NCI-H1417 treated with DMSO at 0.1 percent for 48 hours (cell line): ENCODE measurements at places on chromosomes 5 and 9.

DNA sequence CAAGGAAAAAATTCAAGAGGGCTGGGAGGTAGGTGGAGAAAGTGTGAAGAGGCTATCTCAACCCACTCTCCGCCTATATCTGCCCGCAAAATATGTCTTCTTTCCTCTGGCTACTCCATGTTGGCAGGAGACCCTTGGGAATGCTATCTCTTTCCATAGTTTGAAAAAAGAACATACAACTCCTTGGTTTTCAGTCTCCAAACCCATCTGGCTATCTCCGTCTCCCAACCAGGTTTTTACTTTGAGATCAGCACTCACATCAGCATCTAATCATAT is 109.9 kb upstream of the IFNE start:
- DNase-seq = no peak

GRCh38 chr5:150789450-150789849 is 10.9 kb downstream of the SMIM3 start:
- no peak for DNase-seq

GRCh38 chr5:39409033-39409432 is 15.7 kb downstream of the DAB2 start:
- DNase-seq = no peak

GRCh38 chr5:167305591-167306213 is 985.7 kb upstream of the WWC1 start:
- DNase-seq = no peak

DNA sequence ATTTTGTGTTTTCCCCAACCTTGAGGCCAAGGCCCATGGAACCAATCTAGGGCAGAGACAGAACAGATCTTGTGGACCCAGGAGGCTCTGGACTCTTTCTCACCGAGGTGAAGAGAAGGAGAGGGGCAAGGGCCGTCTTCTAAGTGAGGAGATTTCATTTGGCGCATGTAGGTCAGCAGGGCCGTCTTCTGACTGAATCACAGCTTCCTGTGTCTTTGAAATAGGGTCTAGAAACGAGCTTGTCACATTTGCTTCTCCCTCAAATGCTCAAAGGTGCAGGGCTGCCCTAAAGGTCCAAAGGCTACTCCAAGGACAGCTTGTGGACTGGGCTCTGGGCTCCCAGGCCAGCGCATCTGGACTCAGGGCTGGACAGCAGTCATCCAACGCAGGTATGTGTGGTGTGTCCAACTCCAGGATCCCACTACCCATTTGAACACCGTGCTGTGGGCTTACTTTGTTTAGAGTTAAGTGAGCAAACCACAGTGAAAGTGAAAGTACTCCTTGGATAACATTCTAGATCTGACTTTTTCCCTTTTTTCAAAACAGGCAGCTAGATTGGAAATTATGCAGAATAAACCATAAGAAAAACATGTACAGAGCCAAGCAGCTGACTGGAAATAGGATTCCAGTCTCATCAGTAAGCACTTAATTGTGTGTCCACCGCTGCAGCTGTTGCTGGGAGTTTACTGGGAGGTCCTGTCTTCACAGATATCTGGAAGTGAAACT is 357.0 kb downstream of the GADD45G start:
- no peak for DNase-seq

GRCh38 chr5:92494508-92494907 is 1086.5 kb downstream of the NR2F1-AS1 start:
- no peak for DNase-seq

DNA sequence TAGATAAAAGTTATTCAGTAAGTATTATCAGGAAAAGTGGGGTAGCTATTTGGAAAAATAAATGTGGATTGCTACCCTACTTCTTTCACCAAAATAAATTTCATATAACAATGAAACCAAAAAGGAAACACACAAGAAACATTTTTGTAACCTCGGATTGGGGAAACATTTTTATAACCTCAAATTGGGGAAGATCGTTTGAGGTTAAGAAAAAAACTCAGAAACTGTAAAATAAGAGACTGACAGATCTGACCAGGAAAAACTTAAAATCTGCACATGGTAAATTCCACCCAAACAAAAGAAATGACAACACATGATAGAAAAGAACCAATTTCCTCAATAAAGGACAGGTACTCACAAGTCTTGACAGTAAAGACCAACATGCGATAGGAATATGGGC is 13.5 kb downstream of the EFCAB9 start:
- DNase-seq = no peak

DNA sequence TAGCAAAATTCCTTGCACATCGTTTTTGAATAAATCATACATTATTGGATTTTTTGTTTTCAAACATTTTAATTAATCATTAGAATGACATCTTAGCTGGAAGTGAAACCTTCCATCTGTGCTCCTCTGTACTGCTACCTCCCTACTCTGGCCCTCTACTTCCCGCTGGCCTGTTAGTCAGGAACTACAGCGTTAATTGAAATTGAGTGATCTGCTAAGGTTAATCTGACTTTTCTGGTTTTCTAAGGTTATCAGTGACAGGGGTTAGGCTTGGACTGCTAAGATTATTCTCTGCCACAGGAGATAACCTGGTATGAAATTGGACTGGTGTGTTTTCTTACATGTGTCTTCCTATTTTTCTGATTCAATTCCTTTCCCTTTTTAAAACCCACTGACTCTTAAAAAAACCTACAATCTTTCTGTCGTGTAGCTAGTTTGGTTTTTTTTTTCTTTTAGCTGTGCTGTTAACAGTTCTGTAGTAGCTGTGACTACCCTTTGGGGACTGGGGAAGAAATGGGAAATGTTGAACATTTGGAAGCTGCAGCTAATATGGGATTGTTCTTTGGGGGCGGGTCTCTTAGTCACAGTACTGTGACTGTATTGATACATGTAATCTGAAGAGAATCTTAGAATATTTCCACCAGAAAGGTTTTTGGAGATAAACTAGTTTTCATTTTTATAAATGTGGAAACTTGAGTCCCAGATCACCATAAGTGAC is 4.6 kb downstream of the KIF2A start:
- DNase-seq = no peak

GRCh38 chr5:110727025-110727314 is 499 bp upstream of the TMEM232 start:
- DNase-seq = no peak

DNA sequence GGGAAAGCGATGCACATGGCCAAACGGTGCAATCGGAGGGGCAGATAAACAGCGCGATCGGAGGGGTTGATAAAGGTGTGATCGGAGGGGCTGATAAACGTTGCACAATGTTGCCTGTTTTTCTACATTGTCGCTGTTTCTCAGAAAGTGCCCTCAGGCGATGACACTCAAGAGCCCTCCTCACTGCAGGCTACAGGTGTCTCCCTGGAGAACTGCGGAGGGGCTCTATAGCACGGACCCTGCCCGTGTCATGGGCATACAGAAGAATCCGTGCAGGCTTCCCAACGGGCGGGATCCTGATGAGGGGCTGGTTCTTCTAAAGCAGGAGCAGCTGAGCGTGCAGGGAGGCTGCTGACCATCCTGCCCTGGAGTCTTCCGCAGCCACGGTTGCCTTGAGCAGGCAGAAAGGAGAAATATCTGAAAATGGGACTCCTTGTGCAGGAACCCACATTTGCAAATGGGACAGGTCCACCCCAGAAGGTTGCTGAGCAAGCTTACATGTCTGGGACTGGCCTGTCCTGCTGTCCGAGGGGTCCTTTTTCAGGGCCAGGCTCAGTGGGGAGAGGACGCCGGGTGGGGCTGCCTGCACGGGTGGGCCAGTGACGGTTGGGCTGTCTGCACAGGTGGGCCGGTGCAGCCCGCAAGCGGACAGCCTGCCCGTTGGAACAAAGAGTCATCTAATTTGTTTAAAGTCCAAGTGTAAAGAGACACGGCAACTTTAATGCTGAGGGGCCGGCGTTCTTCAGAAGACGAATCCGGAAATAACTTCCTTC is 25.1 kb upstream of the LPCAT1 start:
- no peak for DNase-seq

DNA sequence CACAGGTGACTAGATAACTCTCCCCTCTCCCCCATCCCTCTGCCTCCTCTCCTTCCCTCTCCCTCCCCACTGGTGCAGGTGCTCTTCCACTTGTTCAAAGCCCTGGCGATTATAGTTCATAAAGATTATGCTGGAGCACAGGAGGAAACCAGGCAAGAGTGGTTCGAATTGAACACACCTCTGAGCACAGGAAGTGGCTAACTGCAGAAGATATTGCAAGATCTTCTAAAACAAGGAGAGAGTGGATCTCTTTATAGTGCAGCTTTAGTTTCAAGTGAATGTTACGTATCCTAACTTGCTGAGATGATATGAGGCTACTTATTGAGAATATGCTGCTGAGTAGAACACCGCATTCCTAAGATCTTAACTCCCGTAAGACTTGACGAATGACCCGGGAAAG is 178.4 kb downstream of the GOLPH3 start:
- DNase-seq = no peak

DNA sequence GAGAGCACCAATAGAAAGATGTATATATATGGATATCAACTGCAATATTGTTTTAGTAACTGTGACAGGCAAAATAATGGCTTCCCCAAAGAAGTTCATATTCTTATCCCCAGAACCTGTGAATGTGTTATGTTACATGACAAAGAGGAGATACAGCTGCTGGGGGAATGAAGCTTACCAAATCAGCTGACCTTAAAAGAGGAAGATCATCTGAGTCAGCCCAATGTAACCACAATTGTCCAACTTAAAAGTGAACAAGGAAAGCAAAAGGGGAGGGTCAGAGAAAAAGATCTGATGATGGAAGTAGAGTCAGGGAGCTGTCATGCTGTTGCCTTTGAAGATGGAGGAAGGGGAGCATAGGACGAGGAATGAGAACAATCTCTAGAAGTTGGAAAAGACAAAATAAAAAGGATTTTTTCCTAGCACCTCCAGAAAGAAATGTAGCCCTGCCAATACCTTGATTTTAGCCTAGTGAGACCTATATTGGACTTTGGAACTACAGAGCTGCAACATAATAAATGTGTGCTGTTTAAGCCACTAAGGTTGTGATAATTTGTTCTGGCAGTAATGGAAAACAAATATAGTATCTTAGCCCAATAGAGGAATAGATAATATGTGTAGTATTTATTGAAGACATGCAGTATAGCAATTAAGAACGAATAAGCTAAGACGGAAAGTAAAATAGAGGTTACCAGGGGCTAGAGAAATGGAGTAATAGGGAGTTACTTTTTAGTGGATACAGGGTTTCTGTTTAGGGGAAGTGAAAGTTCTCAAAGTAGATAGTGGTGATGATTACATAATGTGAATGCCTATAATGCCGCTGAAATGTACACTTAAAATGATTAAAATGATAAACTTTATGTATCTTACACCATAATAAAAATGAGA is 115.9 kb downstream of the PIK3R1 start:
- DNase-seq = no peak

DNA sequence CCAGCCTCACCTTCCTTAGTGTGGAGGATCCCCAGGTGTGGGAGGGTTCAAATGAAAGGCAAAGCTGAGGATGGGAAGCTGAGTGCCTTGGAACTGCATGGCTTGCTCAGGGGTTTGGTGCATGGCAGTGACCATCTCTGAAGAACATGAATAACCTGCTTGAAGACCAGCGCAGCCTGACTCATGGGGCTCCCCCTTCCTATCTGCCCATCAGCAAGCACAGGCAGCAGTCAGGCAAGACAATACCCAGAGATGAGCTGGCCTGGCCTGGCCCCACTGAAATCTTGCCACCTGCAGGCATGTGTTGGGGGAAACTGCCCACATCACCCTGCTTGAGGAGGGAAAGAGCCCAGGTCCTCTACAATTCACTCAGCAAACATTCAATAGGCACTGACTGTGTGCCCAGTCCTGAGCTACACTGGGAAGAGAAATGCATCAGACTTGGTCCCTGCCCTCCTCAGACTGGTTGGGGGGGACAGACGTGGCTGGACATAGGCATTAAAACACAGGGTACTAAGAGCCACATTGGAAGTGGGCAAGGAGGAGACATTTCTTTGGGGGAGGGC is 105.0 kb upstream of the ALDH1B1 start:
- no peak for DNase-seq

DNA sequence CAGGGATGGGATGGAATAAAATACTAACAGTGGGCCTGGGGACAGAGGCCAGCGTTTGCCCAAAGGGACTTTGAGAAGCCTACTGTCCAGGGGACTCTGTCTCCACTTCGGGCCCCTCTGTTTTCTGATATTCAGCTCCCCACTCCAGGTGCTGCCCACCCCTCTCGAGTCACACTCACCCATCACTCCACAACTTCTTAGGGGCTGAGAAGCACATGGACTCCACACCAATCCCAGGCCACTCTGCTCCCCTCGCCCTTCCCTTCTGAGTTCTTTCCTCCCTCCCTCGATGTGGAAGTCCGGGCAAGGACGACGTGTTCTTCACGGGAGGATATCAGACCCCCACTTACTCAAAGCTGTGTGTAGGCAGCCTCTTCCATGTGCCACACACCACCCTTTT is 124.5 kb downstream of the BARX1 start:
- no peak for DNase-seq

GRCh38 chr9:134267881-134268724 is 58.2 kb upstream of the RXRA start:
- no peak for DNase-seq

DNA sequence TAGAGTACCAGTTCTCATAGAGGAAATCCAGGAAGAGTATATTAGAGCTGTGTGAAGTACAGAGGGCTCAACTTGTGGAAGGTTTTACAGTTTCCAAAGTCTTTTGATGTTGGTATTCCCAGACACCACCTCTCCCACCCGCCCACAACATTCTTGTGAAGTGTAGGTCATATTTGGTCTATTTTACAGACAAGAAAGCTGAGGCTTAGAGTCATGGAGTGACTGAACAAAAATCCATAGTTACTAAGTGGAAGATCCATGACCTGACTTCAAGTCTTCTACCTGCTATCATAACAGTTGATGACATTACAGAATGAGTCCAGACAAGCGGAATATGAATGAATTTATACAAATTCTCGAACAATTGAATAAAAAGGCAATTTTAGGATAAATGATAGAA is 187.1 kb upstream of the RPS23 start:
- no peak for DNase-seq

- no peak for DNase-seq
Measured at GRCh38 chr5:39216631-39217030, 2.7 kb downstream of the FYB1 start.

GRCh38 chr9:3244963-3245653 is 280.7 kb downstream of the RFX3 start:
- no peak for DNase-seq

DNA sequence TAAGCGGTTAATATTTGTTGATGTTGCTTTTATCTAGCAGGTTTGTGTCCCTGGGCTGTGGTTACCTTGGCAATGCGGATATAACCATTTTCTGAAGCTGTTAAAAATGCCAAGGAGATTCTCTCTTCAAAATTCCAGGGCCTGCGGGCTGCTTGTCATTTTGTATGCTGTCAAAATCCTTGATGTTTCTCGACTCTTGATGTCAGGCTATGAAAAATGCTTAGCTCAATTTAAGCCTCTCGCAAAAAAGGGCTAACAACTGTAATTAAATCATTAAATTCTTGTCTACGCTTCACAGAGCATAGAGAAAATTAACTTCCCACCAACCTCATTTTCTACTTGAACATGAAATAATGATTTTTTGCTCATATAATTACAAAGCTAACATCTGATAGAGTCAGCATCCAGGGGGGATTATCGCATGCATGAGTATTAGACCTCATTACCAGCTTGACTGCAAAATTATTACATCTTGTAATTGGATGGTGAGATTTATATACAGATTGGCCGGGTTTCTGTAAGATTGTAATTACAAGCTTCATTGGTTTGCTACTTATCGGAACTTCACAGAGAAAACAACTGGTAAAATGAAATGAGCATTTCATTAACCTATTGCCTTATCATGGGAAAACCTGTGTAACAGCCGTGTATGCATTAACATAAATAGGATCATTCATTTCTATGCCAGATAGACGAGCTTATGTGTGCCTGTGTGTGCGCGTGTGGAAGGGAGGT is 83.1 kb upstream of the IRX1 start:
- DNase-seq = no peak
